ENCODE measurements at places on chromosomes 13 and 19. TPM values are rescaled to one million over a fixed set of nuclear protein-coding genes. Genes with fewer than 3 reads are reported as not detected.

- H3K27ac ChIP-seq = no peak overlapping the region
- DNase-seq = no peak
- H3K27me3 ChIP-seq = no peaks in the 10 kb centered on the region
- peaks cover 2% of the 10 kb centered on the region for H3K36me3 ChIP-seq
These were observed 156.2 kb downstream of the SIPA1L3 start for GRCh38 chr19:38062959-38063761.

- no peaks in the 10 kb centered on the region for H3K4me1 ChIP-seq
- peaks cover 25% of the 10 kb centered on the region for H3K27me3 ChIP-seq
- H3K27ac ChIP-seq = no peak overlapping the region
- peaks cover 3% of the 10 kb centered on the region for H3K36me3 ChIP-seq
- DNase-seq = no peak
- no peak overlapping the region for H3K4me3 ChIP-seq
These were observed 16.1 kb upstream of the AKAP11 start for GRCh38 chr13:42255886-42256285.

Gene ZNF578
- total RNA-seq = 0.75 TPM

- no peaks in the 10 kb centered on the region for H3K27me3 ChIP-seq
- no peak for DNase-seq
- H3K4me3 ChIP-seq = no peak overlapping the region
- no peaks in the 10 kb centered on the region for H3K4me1 ChIP-seq
- no peak overlapping the region for H3K27ac ChIP-seq
These were observed 289.4 kb upstream of the MIR17HG start for GRCh38 chr13:91058066-91058465.

Gene NLRP5
- not detected for total RNA-seq

DNA sequence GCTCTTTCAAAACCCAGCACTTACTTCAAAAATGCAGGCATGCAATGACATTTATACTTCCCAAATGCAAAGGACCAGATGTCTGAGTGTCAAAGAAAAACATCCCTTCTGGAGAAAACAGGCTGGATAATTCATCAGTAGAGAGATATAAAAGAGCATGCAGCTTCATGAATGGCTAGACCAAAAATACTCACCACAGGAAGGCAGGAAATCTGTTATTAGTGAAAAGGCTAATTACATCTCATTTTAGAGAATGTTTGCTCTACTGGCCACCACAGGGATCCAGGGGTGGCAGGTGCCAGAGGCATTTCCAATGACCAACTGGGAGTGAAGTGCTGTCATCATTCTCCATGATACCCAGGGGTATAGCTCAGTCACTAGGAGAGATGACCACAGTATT, 106.5 kb downstream of the LHFPL6 start:
- peaks cover 25% of the 10 kb centered on the region for H3K27me3 ChIP-seq
- H3K36me3 ChIP-seq = no peaks in the 10 kb centered on the region
- no peak for DNase-seq
- H3K4me3 ChIP-seq = no peak overlapping the region
- no peaks in the 10 kb centered on the region for H3K4me1 ChIP-seq

GRCh38 chr13:107200491-107200890, 632.6 kb upstream of the ARGLU1 start:
- no peak for DNase-seq
- H3K27ac ChIP-seq = no peak overlapping the region
- peaks cover 5% of the 10 kb centered on the region for H3K27me3 ChIP-seq
- no peaks in the 10 kb centered on the region for H3K36me3 ChIP-seq

GRCh38 chr13:48038761-48039160, 1.2 kb downstream of the NUDT15 start:
- peaks cover 4% of the 10 kb centered on the region for H3K36me3 ChIP-seq
- H3K4me3 ChIP-seq = peak overlapping the region; percentile 91
- peak overlapping the region; percentile 94 for H3K27ac ChIP-seq
- no peaks in the 10 kb centered on the region for H3K27me3 ChIP-seq
- peaks cover 33% of the 10 kb centered on the region for H3K4me1 ChIP-seq
- no peak for DNase-seq

Gene LGALS14
- not detected for total RNA-seq

GRCh38 chr19:45793178-45793564, 526 bp upstream of the DMWD start:
- peaks cover 18% of the 10 kb centered on the region for H3K27me3 ChIP-seq
- H3K27ac ChIP-seq = peak overlapping the region; percentile 90
- peaks cover 4% of the 10 kb centered on the region for H3K36me3 ChIP-seq
- H3K4me1 ChIP-seq = peaks cover 44% of the 10 kb centered on the region
- DNase-seq = no peak

Gene MIA
- not detected for total RNA-seq

GRCh38 chr13:112894423-112894672, 74.7 kb upstream of the MCF2L start:
- DNase-seq = no peak
- H3K4me3 ChIP-seq = peak overlapping the region; percentile 43

DNA sequence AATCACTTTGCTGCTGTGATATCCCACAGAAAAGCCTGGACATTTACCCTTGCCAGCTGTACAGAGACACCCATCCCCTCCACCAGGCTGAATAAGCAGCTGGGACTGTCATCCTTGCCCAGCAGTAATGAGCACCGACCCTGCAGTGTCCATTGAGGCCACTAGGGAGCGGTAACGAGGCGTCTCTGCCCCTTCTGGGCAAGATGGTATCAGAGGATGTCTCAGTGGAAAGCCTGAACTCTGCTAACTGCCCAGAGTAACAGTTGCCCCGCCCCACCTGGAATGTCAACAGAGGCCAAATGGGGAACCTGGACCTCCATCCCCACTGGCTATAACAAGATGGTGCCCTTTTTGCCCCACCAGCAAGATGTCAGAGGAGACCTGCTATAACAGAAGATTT, 22.8 kb upstream of the CEACAM20 start:
- H3K4me1 ChIP-seq = no peaks in the 10 kb centered on the region
- no peaks in the 10 kb centered on the region for H3K27me3 ChIP-seq
- no peak for DNase-seq
- no peak overlapping the region for H3K27ac ChIP-seq

DNA sequence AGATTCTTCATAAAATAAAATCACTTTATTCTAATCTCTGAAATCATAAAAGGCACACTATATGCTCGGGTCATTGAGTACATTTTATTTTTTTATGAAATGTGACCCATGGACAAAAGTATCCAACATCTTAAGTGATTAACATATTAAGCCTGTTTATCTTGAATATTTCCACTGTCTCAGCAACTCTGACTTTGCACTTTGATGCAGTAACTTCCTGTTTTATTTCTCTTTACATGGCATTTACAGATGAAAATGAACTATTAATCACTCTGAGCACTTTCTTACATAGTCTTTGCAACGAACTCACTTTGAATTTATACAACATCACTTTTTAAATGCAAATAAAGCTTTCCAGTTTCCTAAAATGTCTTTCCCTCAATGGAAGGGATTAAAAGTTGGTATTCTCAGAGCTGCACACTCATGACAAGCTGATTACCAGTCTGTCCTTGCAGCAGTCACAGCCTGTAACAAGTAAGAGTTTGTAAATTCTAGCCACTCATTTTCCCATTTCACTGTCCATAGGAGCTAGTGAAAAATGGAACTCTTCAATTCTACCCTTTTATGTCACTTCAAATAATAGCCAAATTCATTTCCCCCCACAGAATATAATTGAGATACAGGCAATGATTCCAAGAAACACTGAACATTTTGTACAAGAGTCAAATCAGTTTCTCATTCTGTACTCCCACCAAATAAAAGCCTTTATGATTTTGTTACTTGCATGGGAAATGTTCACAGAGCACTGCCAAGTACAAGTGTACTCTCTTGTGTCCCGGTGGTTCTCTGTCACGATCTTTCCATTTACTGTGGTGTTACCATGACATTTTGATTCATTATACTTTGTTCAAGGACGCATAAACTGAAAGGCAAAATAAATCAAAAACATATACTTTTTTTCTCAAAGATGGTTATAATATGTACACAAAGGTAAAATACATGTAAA, 1968.9 kb downstream of the PCDH9 start:
- no peaks in the 10 kb centered on the region for H3K36me3 ChIP-seq
- no peak overlapping the region for H3K27ac ChIP-seq
- H3K27me3 ChIP-seq = no peaks in the 10 kb centered on the region
- DNase-seq = no peak

Gene MRPS31
- total RNA-seq = 13.0 TPM

Gene IGFL2
- not detected for total RNA-seq

DNA sequence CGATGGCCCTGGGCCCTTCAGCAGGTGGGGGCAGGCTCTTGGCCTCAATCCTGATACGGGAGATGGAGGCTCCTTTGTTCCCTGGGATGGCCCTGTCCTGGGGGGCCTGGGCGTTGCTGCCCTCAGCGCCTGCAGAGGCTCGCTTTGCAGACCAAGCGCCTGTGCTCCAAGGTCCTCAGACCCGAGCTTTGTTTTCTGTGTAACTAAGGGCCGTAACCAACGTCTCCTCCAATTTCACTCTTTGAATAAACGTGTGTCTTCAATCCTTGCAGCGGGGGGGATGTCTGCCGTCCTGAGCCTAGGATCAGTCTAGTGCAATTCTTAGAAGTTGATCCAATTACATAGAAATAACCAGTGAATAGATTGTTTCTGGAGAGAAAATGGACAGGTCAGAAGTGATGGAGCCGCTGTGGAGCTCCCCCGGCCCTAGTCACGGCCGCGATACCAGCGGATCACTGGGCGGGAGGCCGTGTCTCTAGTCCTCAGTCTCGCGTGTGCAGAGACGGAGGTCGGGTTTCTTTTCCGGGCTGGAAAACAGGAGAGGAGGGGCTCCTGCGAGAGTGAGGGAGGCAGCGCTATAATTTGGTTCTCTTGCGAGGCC, 5.3 kb downstream of the PTBP1 start:
- peaks cover 43% of the 10 kb centered on the region for H3K4me1 ChIP-seq
- DNase-seq = no peak
- H3K27ac ChIP-seq = peak overlapping the region; percentile 96
- peak overlapping the region; percentile 89 for H3K4me3 ChIP-seq
- H3K27me3 ChIP-seq = no peaks in the 10 kb centered on the region

DNA sequence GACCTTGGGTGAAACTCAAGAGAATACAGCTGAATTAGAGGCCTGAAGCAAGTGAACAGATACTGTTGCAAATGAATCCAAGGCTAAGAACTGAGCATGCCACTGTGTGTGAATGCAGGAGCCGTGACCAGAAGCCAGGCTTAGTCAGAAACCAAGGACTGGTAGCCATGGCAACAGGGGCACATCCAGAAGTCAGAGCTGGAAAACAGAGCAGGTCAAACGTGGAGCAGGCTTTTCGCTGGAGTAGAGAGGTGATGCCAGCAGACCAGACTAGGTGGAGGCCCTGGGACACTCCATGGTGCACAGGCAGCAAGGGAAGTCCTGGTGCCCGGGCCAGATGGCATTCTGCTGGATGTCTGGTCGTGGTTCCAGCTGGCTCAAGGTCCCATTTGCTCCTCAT, 564.1 kb downstream of the PCDH9 start:
- no peaks in the 10 kb centered on the region for H3K4me1 ChIP-seq
- H3K27me3 ChIP-seq = no peaks in the 10 kb centered on the region
- no peaks in the 10 kb centered on the region for H3K36me3 ChIP-seq
- no peak overlapping the region for H3K4me3 ChIP-seq

DNA sequence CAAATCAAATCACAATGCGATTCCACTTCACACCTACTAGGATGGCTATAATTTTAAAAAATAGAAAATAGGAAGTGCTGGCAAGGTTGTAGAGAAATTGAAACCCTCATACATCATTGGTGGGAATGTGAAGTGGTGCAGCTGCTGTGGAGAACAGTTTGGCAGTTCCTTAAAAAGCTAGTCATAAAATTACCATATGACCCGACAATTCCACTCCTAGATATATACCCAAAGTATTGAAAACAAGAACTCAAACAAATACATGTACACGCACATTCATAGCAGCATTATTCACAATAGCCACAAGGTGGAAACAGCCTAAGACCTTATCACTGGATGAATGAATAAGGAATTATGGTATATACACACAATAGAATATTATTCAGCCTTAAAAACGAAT, 12.0 kb downstream of the HMGB1 start:
- H3K27me3 ChIP-seq = no peaks in the 10 kb centered on the region
- no peaks in the 10 kb centered on the region for H3K36me3 ChIP-seq
- DNase-seq = no peak

DNA sequence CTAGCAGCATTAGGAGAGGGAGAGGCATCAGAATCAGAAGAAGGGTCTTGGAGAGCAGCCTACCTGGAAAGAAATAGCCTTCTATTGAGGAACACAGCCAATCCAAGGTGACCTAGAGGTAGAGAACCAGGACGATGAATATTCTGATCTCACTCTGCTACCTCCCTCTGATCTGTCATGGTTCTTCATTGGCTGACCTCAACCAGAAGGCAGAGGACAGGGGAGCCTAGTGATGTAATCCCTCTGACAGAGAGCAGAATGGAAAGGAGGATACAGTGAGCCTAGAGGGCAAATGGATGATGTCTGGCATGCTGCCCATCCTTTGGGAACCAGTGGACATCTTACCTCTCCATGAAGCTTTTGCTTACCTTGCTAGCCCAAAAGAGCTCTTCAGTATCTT, 3.6 kb downstream of the ZNF507 start:
- peaks cover 34% of the 10 kb centered on the region for H3K4me1 ChIP-seq
- H3K27ac ChIP-seq = peak overlapping the region; percentile 65
- H3K27me3 ChIP-seq = no peaks in the 10 kb centered on the region
- H3K36me3 ChIP-seq = peaks cover 19% of the 10 kb centered on the region
